ENCODE measurements at places on chromosomes 16 and 17.

GRCh38 chr17:82175201-82175600 is 37.4 kb downstream of the CCDC57 start:
- DNase-seq: no peak

GRCh38 chr17:71071837-71072236 is 902.5 kb downstream of the KCNJ2 start:
- no peak for DNase-seq

DNA sequence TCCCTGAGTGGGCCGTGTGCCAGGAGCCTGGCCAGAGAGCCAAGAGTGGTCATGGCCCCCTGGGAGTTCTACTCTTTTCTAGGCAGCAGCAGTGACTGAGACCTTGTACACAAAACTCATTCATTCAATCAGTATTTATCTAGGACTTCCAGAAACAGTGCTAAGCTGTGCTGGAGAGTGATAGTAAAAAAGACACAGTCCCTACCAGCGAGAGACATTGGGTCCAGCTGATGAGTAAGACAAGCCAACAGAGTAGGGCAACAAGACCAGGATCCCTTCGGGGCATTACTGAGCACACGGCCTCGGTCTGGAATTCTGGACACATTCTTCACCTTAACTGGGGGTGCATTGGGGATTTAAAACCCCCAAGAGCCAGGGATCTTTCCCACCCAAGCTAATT is 20.2 kb downstream of the CBX4 start:
- no peak for DNase-seq

- no peak for DNase-seq
Observed at GRCh38 chr17:51434434-51435170, 174.3 kb downstream of the UTP18 start.

GRCh38 chr17:28406473-28406814 is 432 bp upstream of the SLC46A1 start:
- no peak for DNase-seq

- no peak for DNase-seq
Observed at GRCh38 chr17:43465049-43465448, 18.7 kb upstream of the DHX8 start.

DNA sequence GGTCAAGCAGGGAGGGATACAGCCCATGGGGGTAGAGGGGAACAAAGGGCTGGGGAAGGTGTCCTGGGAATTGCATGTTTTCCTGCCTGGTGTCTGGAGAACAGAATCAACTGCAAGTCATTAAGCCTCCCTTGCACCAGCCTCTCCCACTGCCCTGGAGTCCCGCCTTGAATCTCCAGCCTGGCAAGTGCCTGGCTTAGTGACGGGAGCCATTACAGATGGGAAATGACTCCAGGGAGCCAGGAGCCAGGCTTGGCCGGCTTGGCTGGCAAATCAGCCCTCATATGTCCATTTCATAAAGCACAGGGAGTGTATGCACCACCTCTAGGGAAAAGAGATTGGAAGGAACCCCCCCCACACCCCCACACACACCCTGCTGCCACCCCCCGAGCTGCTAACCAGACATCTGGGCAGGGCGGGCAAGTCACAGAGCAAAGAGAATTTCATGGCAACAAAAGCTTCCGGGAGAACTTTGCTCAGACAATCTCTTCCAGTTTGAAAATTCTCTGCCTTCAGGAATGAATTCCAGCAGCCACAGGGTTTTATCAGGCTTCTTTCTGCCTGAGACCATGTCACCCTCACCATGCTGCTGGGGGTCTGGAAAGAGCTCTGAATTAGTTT is 127.7 kb downstream of the NTN1 start:
- DNase-seq: no peak

GRCh38 chr17:77419547-77420094 is 278.9 kb downstream of the SEC14L1 start:
- DNase-seq: no peak

GRCh38 chr17:31414550-31414918 is 23.1 kb downstream of the RAB11FIP4 start:
- DNase-seq: no peak

DNA sequence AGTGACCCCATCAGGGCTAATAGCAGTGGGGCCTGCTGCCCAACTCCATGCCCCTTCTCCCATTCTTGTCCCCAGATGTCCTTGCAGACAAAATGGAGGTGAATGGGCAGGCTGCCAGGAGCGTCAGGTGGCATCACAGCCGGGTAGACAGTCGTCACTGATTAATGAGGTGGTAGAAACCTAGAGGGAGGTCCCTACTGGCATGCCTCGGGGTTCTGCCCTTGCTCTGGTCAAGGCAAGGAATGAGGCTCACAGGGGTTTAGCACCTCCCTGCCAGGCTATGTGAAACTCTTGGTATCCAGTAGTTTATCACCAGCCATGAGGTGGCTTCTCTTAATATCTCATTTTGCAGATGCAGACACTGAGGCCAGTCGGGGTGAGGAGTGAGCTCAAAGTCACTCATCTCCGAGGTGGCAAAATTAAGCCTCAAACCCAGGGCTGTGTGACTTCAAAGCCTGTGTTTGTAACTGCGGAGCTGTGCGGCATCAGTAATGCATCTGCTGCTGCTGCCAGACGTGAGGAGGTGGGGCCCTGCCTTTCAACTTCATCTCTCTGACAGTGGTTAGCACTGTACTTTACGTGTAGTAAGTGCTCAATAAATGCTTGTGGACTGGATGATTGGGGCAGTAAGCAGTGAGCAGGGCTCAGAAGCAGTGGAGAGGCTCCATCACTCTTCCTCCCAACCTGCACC is 21.3 kb downstream of the RAI1 start:
- no peak for DNase-seq

DNA sequence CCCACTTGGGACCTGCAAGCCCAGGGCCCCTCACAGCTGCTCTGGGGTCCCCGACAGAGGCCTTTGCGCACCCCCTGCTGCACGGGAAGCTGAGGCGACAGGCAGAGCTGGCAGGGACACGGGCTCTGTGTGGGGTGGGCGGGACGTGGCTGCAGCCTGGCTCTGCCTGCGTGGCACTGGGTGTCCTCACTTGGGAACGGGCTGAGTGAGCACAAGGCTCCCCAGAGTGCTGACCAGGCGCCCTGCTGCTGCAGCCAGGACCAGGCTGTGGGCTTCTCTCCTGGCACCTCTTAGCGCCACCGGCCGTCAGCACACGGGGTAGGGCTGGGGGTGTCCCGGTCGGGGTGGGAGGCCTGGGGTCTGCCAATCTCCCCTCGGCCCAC is 6.6 kb downstream of the C1QTNF8 start:
- no peak for DNase-seq

GRCh38 chr17:57420734-57421717 is 164.7 kb downstream of the MSI2 start:
- DNase-seq: no peak

DNA sequence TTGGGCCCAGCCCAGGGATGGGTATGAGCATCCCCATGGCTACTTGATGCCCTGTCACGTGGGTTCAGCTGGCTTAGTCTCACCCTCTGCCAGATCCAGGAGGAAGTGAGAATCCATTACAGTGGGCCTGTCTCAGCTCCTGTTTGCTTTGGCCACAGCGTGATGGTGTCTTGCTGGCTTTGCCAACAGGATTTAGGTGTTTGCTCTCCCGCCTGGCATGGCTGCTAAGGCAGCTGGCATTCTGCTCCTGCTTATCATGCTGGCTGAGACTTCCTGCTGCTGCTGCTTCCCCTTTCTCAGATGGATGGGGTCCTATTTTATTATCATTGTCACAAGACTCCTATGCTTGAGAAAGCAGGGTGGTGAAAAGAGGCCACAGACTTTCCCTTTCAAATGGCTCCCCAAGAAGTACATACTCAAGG is 28.3 kb upstream of the HOXB13 start:
- DNase-seq: no peak

DNA sequence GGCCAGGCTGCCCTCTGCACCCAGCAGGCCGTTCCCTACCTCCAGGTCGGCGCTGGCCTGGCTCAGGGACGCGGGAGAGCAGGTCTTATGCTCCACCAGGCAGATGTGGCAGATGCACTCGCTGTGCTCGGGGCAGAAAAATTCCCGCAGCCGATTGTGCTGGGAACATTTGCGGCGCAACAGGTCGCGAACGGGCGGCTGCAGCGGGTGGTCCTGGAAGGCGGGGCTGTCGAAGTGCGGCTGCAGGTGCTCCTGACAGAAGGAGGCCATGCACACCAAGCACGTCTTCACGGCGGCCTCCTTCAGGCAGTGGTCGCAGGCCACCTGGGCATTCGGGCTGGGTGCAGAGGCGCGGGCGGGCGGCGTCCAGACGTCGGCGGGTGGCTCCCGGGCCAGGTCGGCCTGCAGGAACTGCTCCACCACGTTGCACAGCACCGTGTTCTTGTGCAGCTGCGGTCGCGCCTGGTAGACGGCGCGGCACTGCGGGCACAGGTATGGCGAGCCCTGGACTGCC is 439 bp downstream of the TRIM25 start:
- no peak for DNase-seq

- DNase-seq: no peak
Observed at GRCh38 chr17:39625198-39625785, 1.5 kb upstream of the PPP1R1B start.

DNA sequence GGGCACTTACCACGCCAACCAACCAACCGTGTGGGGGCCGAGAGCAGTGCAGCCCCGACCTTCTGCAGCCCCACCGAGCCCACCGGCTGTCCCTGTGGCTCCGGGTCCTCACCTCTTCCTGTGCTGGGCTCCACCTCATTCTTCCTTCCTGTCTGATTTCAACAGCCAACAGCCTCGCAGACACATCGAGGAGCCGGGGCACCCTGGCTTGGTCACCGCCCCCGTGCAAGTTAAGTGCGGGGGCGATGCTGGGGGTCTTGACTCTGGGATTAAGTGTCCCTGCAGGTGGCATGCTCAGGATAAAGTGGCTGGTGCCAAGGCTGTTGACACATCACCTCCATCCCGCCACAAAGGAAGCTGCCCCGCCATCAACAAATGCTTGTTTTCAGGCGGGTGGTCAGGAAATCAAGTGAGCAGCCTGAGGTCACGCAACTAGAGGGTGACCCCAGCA is at the start of gene NLRC3:
NLRC3 (minus strand) TSS at position 102 of the 451 bp plus-strand sequence. CDS start 12,367 bp downstream, outside the sequence.
- no peak for DNase-seq

- no peak for DNase-seq
Observed at GRCh38 chr17:81286491-81287145, 8.5 kb downstream of the SLC38A10 start.

DNA sequence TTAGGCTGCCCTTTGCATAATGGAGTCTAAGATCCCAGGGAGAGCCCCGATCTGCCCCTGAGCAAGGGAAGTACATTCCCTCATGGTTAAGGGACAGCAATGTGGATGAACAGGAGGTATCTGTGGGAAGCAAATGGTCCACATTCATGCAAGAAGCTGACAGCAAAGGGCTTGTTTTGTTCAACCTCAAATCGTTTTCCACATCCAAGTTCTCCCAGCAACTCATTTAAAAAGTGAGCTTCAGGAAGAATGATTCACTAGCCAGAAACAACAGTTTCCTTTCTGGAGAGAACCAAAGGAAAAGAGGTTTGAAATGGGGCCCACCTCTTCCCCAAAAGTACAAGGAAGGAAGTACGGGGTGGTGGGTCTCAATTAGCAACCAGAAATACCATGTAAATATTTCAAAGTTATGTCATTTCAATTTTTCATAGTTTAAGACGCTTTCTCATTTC is 9.4 kb downstream of the HSPB9 start:
- DNase-seq: no peak

DNA sequence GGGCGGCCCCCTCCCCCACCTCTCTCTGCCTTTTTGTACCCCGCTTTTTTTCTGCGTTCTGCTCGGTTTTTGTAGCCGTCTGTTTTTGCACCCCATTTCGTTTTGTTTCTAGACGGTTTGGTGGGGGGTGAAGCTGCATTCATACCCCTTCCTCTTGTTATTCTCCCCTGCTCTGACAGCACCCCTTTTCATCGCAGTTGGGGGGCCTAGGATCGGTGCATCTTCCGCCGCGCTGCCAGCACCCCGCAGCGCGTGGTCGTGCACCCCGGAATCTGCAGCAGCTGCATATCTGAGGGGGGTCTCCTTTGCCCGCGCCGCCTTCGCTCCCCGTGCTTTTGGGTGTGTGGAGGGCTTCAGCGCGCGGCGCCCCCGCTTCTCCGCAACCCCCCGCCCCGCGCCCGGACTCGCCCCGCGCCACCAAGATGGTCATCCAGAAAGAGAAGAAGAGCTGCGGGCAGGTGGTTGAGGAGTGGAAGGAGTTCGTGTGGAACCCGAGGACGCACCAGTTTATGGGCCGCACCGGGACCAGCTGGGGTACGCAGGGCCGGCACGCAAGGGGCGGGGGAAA is 455 bp downstream of the ATP1B2 start:
- DNase-seq: no peak

GRCh38 chr16:12455287-12455798 is 348.3 kb downstream of the CPPED1 start:
- no peak for DNase-seq

DNA sequence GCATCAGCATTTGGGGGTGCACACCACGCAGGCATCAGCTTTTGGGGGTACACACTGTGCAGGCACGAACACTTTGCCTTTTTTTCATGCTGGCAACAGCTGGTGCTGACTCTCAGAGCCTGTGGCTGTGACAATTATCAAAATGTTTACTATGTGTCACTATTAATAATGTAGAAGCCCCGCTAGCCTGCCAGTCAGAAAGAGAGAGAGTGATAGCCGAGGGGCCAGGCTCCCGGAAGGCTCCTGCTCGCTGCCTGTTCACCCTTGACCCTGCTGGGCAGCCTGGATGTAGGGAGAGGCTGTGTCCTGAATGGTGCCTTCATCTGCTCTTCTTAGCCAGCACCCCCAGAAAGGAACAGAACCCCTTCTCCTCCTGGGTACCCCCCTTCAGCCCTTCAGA is 61.9 kb downstream of the SDK2 start:
- DNase-seq: no peak

DNA sequence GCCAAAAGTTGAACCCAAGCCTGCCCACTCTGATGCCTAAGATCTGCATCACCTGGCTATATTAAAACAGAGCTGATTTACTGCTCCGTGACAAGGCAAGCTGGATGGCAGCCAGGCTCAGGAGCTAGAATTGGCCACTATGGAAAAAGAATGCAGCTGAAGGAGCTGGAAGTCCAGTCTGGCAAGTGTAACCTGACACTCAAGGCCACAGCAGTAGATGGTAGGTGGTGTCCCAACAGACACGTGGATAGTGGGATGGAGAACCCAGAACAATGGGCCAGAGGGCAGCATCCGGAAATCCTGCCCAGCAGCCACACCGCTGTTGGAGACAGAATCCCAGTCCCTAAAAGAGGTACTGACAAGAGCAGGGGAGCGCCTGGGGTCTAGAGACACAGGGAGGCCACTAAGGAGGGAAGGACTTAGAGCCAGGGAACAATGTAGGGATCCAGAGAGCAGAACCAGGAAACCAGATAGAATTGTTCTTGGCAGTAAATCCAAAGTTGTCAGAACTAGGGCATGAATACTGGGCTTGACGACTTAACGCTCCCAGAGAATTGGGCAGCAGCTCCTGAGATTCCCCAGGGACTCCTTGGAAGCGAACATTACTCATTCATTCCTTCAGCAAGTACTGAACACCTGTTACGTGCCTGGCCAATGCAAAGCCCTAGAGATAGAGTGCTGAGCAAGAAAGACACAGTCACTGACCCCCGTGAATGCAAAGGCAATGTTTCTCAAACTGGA is 85.7 kb downstream of the CDYL2 start:
- DNase-seq: no peak

Data from esophagus squamous epithelium (tissue), 5 donors.